ENCODE measurements at places on chromosomes 5 and 9.

DNA sequence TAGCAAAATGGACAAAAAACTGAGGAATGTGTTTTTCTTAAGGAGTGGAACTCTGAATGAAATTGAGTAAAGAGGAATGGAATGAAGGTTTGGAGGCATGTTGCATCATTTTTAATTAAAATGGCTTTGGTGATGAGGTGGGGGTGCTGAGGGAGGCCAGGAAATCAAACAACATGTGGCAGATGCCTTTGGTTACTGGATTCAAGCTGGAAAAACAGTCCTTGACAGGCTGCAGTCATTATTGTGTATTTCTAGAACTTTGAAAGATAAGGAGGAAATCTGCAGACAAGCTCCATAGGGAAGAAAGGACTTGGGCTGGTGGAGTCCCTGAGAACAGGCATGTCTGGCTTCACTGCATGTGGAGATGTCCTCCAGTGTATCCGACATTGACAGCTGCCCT lies 203.5 kb upstream of the HAPLN1 start:
- DNase-seq: no peak

DNA sequence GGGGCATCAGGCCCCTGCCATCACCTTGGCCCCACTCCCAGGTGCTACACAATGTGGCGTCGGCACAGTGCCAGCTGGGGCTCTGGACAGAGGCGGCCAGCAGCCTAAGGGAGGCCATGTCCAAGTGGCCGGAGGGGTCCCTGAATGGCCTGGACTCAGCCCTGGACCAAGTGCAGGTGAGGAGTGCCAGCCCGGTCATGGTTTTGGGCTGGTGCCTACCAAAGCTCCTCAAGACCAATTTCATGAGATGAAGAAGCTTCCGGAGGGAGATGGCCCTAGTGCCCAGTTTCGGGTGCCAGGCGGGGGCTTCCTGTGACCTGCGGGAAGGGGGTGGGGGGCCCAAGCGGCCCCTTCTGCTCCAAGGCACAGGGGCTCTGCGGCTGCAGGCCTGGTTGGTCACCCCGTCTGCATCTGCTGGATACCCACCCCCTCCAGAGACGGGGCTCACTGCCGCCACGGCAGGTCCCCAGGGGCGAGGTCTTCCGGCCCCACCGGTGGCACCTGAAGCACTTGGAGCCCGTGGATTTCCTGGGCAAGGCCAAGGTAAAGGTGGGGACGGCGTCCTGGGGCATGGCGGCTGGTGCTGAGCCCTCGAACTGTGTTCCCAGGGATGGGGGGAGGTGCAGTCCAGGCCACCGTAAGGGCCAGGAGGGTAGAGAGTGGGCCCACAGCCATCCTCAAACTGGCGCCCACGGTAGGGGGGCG lies 5.8 kb downstream of the NOXA1 start:
- DNase-seq: no peak

DNA sequence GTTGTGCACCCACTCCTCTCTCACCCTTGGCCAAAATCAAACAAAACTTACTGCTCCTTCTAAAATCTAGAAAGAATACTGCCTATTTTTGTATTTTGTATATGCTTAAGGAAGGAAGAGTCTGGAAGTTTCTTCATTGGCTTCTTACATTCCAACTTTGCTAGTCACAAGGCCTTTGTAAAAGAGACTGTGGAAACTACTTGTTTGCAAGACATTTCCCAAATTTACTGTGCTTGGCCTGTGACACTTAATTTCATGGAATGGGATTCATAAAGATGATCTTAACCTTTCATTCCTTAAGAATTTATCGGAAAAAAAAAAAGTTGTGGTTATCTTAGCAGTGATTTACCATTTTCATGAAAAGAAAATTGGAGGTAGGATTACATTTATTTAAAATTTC lies 208.9 kb downstream of the VPS13A start:
- DNase-seq: no peak

- no peak for DNase-seq
These were observed 10.6 kb upstream of the LHX2 start for GRCh38 chr9:124000784-124001457.

- no peak for DNase-seq
These were observed 8.5 kb downstream of the HK3 start for GRCh38 chr5:176890455-176891330.

DNA sequence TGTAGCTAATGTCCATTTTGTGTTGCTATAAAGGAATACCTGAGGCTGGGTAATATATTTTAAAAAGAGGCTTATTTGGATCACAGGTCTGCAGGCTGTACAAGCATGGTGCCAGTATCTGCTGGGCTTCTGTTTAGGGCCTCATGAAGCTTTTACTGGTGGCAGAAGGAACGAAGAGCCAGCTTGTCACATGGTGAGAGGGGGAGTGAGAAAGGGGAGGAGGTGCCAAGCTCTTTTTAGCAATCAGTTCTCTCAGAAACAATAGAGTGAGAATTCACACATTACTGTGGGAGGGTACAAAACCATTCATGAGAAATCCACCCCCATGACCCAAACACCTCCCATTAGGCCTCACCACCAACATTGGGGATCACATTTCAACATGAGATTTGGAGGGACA lies 340.9 kb downstream of the RASEF start:
- DNase-seq: no peak

GRCh38 chr9:38445154-38446043 lies 21.1 kb upstream of the IGFBPL1 start:
- DNase-seq: no peak

DNA sequence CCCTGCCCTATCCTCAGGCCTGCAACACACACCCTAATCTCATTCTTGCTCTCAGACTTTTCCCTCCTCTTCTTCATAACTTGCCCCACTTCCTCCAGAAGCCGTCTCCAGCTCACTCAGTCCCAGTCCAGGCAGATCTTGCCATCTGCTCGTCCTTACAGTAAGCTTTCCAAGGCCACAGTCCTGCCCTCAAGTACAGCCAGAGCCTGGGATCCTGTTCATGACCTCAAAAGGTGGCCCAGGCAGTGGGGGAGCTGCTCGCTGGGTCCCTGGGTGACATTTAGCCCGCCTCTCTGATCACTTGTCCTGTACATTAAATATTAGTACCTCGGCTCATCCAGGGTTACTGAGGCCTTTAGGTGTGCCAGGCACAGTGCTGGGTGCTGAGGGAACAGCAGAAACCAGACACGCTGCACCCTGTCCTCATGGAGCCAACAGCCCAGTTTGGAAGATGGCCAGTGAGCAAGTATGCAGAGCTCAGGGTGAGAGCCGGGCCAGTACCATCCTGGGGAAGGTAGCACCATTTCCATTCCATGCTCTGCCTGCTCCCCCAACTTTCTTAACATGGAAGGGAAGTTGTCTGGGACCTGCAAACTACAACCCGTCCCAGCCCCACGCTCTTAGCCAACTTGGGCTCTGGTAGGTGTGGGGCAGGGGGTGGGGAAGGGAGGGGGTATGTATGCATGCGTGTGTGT lies 100.4 kb downstream of the C5orf15 start:
- no peak for DNase-seq

GRCh38 chr5:88425124-88425523 lies 156.5 kb upstream of the TMEM161B start:
- no peak for DNase-seq

DNA sequence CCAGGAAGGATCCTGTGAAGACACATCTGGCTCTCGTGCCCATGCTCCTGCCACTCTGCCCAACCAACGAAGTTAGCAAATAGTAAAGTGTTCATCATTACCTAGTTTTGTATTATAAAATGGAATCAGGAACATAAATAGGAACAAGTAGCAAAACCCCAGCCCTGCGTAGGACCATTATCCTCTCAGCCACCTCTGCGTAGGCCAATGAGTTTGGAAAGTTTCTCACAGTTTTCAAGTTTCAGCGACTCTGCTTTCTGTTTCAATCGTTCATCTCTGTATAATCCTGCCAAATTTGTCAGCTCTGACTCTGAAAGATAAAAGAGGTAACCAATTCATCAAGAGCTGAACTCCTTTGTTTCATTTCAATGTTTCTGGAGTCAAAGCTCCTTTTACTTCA lies 10.1 kb upstream of the SPATA24 start:
- DNase-seq: no peak

DNA sequence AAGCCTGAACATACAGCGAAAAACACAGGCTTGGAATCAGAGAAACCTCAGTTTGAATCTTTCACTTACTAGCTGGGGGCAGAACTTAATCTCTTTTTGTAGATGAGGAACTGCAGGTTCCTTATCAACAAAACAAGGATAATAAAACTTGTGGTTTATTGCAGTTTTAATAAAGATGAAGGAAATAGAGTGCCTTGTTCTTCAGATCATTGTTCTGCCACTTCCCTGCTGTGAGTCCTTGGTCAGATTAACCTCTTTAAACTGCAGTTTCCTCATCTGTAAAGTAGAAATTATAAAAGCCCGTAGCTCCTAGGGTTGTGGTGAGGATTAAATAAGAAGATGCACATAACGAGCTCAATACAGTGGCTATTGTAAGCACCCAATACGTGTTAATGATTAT lies 57.4 kb downstream of the FEM1C start:
- no peak for DNase-seq

DNA sequence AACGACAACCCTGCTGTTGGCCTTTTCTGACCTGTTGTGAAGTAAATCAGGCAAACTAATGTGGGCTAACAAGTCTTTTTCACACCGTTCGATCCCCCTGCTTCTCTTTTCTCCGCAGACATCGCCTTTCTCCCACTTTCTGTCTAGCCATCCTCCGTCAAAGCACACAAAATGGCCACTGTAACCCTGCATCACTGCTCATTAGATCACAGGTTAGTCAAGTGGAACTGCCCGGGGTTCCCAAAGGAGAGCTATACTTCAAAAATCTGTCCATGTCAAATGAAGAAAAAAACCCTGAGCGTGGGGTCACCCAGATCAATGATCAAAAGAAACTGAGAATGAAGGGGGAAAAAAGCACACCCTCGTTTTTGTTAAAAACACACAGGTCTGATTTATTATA lies 212.1 kb downstream of the ARL15 start:
- no peak for DNase-seq

DNA sequence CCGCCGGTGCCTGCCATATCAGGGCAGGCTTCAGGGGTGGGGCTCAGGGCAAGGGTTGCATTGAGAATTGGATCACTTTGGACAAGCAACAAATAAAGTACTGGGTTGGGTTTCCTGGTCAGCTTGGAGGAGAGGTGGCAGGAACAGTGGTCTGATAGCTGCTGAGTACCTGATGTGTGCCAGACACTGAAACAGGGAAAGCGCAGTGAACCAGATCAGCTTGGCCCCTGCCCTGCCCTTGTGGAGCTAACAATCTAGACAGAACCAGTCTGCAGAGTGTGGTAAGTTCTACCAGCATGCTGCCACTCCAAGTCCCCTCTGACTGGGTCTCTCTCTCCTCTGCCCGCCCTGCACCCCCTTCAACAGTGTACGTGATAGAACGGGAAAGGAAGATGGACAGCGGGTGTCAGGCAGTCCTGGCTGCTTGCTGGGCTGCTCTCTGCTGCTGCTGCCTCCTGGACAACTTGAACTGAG lies 53.4 kb downstream of the CYSTM1 start:
- no peak for DNase-seq

GRCh38 chr5:159658266-159658925 lies 257.9 kb upstream of the ADRA1B start:
- DNase-seq: no peak

GRCh38 chr9:127982912-127983311 lies 2.1 kb upstream of the EEIG1 start:
- DNase-seq: no peak

DNA sequence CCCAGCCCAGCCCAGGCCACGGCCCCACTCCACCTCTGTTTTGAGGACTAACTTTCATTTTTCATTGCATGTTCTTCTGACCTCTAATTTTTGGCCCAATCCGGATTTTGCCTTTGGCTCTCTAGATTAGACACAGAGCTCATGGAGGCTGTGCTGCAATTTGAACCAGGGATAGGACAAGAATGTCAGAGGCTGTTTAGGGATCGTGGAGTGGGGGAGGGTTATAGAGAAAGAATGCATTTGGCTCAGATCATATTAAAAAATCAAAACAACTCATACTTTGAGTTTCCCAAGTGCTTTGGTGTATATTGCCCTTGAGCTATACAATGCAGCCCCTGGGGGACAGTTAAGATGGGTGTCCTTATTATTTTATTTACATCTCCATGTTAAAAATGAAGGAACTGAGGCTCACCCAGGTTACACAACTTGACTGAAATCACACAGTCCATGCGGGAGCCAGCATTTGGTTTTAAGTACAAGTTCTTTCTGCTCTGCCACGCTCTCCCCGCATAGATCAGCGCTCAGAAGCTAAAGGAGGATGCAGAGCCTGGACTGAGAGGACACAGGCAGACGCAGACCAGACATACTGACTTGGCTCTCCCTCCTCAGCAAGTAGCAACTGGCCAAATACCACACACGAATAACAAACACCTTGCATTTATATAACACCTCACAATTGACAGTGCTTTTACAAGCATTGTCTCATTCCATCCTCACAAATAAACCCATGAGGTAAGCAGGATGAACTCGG lies 126.4 kb upstream of the RAI14 start:
- no peak for DNase-seq

GRCh38 chr9:4964540-4964939 lies 20.5 kb upstream of the JAK2 start:
- no peak for DNase-seq

GRCh38 chr5:7837403-7837802 lies 13.5 kb downstream of the CFAP90 start:
- no peak for DNase-seq

DNA sequence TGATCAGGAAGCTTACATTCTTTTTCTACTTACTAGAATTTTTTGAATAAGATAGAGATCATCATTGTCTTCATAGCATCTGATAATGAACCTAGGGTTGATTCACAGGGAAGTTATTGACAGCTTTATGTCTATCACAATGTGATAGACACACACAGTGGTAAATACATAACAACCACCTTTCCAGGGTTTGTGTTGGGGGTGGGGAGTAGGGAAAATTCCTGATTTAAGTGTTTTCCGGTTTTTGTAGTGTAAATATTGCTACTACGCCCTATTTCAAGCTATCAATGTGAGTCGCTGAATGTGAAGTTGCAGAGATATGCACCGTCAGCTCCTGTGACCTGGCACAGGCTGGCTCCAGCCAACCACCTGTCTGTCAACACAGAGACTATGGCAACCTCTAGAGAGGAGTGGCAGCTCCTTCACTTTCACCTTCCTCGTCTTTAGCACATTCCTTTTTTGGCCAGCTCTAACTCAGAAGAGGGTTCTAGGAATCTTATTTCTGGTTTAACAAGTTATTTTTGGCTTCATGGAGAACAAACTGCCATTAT lies 224.9 kb downstream of the MAT2B start:
- no peak for DNase-seq

DNA sequence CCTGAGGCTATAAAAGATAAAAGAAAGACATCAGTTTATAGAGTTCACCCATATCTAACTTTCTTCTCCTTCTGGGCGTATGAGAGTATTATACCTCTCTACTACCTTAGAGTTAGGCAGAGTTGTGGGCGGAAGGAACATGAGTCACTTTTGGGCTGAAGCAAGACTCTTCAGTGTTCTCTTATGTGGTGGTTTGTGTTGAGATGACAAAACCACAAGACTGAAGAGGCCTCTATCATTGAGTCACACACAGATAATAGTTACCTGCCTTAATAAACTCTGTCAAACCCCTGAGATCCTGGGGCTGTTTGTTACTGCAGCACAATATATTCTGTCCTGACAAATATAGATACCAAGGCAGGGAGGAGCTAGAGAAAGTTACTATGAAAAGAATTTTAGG lies 184.2 kb downstream of the EFNA5 start:
- DNase-seq: peak; percentile 60

GRCh38 chr5:168064933-168065622 lies 226.4 kb upstream of the WWC1 start:
- no peak for DNase-seq

GRCh38 chr5:135456238-135457099 lies 4.3 kb upstream of the TIFAB start:
- DNase-seq: no peak

- peak; percentile 55 for DNase-seq
These were observed 36.0 kb upstream of the GOLM1 start for GRCh38 chr9:86135371-86135770.

- no peak for DNase-seq
These were observed 222.3 kb downstream of the CD180 start for GRCh38 chr5:66974256-66974655.
